ENCODE measurements at places on chromosomes 5 and 9.

DNA sequence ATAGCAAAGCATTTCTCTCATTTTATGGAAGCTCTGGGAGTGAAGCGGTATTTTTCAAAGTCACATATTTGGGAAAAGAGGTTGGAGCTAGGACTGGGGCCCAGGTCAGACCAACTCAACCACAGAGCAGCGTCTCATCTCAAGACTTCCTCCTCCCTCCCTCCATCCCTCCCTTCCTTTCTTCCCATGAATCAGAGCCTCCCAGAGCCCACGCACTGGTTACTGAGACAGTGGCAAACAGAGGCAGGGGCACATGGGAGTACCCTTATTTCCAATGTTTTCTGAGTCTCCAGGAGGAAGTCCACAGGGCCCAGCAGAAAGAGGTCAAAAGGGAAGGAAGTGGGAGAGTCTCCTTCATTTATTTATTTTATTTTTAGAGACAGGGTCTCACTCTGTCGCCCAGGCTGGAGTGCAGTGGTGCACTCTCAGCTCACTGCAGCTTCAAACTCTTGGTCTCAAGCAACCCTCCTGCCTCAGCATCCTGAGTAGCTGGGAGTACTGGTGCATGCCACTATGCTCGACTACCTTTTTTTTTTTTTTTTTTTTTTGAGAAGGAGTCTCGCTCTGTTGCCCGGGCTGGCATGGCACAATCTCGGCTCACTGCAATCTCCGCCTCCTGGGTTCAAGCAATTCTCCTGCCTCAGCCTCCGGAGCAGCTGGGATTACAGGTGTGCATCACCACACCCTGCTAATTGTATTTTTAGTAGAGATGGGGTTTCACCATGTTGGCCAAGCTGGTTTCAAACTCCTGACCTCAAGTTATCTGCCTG lies 52.5 kb upstream of the CDKN2AIPNL start:
- no peak for DNase-seq

- no peak for DNase-seq
These were observed 62.9 kb downstream of the TMEM232 start for GRCh38 chr5:110663525-110663924.

DNA sequence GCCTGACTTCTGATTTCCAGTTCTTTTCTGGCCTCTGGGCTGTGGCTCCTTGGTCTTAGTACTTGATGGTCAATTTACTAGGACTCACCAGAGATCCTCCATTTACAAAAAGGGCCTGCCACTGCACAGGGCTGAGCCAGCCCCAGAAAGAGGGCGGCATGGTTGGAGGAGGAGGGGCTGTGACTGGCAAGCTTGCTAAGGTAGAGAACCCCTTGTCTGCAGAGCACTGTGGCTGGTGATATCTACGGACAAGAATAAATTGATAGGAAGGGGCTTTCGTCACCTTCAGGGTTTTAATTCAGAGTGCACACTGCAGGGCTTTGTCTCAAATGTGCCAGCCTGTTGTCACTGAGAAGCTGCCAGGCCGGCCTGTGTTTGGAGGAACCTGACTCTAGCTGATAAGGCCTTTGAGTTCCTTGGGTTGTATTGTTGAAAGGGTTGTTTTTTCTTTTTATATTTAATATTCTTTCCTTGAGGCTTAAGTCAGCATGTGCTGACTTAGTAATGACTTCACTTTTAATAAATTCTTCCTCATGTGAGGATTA lies 15.1 kb downstream of the SLC22A5 start:
- no peak for DNase-seq

- no peak for DNase-seq
These were observed 109.6 kb downstream of the ZCCHC7 start for GRCh38 chr9:37229882-37230482.
